ENCODE measurements at places on chromosomes 1 and 21. TPM values are rescaled to one million over a fixed set of nuclear protein-coding genes. Genes with fewer than 3 reads are reported as not detected.

The NEXN gene
- 0.33 TPM for total RNA-seq

The SON gene
- 510 TPM for total RNA-seq

The FCN3 gene
- not detected for total RNA-seq

The ZBTB48 gene
- total RNA-seq: 73.2 TPM

The SLC25A34 gene
- total RNA-seq: 2.6 TPM

The CACNA1S gene
- not detected for total RNA-seq

The AP4B1 gene
- total RNA-seq: 75.2 TPM

The RGS8 gene
- not detected for total RNA-seq

The CLCN6 gene
- 26.8 TPM for total RNA-seq

The GUCA2A gene
- total RNA-seq: not detected

The TNFAIP8L2 gene
- total RNA-seq: 33.1 TPM

The SUCO gene
- total RNA-seq: 56.2 TPM

The DVL1 gene
- total RNA-seq: 53.3 TPM

The PRR9 gene
- total RNA-seq: not detected

The C1orf122 gene
- 15.1 TPM for total RNA-seq

The DAB1 gene
- 0.42 TPM for total RNA-seq

The AGTRAP gene
- total RNA-seq: 19.3 TPM

The SLC26A9 gene
- not detected for total RNA-seq

The MX2 gene
- total RNA-seq: 114 TPM

The LRRC71 gene
- not detected for total RNA-seq

The FLG2 gene
- 0.10 TPM for total RNA-seq

The MNDA gene
- total RNA-seq: 0.74 TPM

The MYOC gene
- total RNA-seq: not detected

The MATN1 gene
- total RNA-seq: 0.47 TPM

The CAMSAP2 gene
- total RNA-seq: 7.2 TPM

The DLGAP3 gene
- total RNA-seq: 0.81 TPM

The PADI6 gene
- not detected for total RNA-seq

The ZMYND12 gene
- 0.39 TPM for total RNA-seq

The RGS4 gene
- total RNA-seq: not detected

The KCNA2 gene
- 0.23 TPM for total RNA-seq

The USH2A gene
- total RNA-seq: not detected

The NECTIN4 gene
- total RNA-seq: not detected

The ZRANB2 gene
- 171 TPM for total RNA-seq

The S100A2 gene
- not detected for total RNA-seq

The ANP32E gene
- total RNA-seq: 44.8 TPM

The LRRIQ3 gene
- total RNA-seq: 2.0 TPM

The TRMT1L gene
- total RNA-seq: 20.9 TPM

The SLC16A4 gene
- 0.55 TPM for total RNA-seq

The FMOD gene
- not detected for total RNA-seq

The RBM11 gene
- 14.6 TPM for total RNA-seq

The CELA2B gene
- total RNA-seq: not detected

The ARL8A gene
- total RNA-seq: 50.0 TPM

The MIXL1 gene
- not detected for total RNA-seq

The BNIPL gene
- 5.3 TPM for total RNA-seq

The FAM167B gene
- total RNA-seq: 1.7 TPM

The SYNC gene
- total RNA-seq: not detected
